Occipital lobe (tissue), 3 donors: ENCODE measurements at places on chromosomes 5 and 9.

- peak; percentile 2 for DNase-seq
Measured at GRCh38 chr5:67366276-67366675, 169.7 kb upstream of the CD180 start.

DNA sequence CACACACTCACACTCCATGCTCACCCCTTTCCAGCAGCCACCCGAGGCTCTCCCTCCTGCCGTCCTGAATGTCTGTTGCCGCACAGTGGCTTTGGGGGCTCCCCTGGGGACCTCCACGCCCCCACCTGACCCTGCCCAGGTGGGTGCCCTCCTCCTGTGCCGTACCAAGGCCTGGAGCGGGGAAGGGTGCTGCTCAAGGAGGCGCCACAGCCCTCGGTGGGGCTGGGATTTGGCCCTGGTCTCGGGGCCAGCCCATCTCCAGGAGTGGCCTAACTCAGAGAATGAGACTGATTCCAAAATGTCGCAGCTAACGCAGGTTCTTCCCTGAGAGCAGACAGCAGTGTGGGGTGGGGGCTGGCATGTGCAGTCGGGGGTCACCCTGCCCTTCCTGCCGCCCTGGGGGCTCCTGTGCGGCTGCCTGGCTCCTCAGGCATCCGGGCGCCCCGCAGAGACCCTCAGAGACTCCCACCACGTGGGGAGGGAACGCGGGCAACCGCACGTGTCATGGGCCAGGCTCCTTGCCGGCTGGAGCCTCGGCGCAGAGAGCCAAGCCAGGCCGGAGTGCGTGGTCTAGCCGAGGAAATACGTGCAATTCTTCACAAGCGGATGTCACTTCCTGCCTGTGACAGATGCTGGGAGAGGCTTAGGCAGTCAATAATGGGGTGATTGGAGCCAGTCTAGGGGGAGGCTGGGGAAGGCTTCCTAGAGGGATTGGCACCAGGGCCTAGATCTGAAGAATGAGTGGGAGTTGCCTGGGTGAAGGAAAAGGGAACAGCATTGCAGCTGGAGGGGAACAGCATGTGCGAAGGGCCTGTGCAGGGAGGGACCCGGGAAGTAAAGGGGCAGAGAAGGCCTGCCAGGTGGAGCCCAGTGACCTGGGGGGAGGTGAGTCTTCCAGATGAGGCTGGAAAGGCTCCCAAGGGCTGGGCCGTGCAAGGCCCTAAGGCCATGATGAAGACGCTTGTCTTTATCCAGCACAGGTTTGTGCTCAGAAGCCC lies 44.1 kb downstream of the C9orf50 start:
- DNase-seq = no peak

DNA sequence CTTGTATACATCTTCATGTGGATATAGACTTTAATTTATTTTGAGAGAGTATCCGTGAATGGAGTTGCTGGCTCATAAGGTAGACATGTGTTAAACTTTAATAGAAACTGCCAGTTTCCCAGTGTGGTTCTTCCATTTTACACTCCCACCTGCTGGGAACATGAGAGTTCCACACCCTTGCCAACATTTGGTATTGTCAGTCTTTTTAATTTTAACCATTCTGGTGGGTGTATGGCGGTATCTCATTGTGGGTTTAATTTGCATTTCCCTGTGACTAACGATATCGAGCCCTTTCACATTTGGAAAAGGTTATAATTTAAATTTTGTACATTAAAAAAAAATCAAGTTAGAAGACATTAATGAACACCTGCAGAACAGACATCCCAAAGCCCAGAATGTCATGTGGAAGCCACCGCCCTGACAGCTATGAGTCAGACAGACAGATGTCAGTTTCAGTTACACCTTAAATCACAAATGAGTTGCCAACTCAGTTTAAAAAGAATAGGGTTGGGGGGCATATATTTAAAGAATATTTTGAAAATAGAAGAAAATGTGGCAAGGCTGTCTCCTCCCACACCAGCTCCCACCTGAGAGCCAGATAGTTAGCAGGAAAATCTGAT lies 36.9 kb downstream of the ANKRD33B start:
- no peak for DNase-seq

DNA sequence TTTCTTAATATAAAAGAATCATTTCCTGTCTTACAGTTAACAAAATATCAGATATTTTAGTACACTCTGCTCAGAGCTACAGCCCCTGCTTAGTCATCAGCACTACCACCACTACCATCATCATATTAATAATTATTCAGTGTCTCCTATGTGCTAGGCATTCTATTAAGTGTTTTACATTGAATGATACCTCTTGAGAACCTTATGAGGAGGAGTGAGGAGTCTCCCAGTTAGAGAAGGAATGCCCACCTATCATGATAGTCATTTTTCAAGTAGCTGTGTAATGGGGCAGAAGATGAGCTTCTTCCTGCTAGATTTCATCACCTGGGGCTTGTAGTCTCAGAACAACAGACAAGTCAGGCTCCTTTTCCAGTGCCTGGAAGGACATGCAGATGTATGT lies 238.0 kb downstream of the TRIM32 start:
- no peak for DNase-seq

DNA sequence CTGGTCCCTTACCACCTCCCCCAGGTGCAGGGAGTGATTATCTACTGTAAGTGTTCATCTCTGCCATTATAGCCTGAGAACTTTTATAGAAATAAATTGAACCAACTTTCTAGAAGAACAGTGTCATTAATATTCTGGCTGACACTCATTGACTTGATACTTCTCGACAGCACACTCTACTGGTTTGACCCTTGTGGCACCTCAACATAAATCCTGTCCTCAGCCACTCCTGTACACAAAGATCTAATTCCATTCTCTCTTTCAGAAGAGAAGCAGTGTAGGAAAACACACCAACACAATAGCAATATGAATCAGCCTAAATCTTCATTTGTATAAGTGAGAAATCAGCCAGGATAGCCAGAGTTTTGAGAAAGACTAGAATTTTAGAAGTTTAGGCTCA lies 417.7 kb downstream of the TAF11L14 start:
- DNase-seq = no peak

DNA sequence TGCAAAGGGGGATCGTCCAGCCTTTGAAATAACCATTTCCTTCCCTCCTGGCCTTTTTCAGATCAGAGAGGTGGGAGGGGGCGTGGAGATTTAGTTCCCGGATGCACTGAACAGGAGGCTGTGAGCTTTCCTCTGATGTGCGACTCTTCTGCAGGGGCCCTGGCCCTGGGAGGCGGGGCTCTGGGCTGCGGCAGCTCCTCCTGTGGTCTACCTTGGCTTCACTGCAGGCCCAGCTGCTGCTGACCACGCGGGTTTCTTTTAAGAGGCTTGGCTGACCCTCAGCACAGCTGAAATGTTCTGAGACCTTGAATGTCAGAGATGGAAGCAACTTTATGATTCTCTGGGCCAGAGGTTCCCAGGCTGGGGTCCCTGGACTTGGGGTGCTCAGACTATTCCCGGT lies 27.0 kb upstream of the COL15A1 start:
- DNase-seq = no peak

DNA sequence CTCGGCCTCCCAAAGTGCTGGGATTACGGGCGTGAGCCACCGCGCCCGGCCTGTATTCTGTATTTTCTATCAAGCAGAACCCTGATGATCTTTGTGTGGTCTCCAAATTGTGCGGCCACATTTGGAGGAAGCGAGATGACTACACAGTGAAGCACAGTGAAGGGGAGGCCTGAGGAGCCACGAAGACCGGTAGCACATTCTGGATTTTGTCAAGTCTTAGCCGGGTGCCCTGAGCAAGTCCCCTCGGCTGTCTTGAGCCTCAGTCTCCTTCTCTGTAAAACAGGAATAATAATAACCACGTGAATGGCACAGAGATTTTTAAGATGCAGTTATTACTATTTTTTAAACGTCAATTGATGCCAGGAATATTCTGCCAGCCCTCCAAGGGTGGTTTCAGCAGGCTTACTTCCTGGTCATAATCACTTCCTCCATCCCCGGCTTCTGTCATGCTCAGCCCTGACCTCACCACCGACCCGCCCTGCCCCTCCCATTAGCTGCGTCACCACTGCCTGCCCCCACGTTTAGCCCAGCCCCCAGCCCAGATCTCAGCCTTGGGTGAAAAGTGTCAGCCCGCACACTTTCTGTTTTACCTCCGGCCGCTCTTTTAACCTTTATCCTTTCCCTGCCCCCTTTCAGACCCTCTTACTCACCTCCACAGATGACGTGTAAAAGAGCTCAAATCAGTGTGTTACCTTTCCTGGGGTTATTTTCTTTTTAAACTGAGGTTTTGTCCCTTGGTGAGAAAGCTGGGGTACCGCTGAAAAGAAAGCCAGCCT lies 27.0 kb upstream of the ERGIC1 start:
- no peak for DNase-seq

GRCh38 chr9:90365666-90366065 lies 277.0 kb downstream of the DIRAS2 start:
- DNase-seq = no peak

GRCh38 chr5:112669328-112669963 lies 68.2 kb upstream of the APC start:
- DNase-seq = no peak

- no peak for DNase-seq
Measured at GRCh38 chr5:68026092-68026885, 189.3 kb upstream of the PIK3R1 start.

DNA sequence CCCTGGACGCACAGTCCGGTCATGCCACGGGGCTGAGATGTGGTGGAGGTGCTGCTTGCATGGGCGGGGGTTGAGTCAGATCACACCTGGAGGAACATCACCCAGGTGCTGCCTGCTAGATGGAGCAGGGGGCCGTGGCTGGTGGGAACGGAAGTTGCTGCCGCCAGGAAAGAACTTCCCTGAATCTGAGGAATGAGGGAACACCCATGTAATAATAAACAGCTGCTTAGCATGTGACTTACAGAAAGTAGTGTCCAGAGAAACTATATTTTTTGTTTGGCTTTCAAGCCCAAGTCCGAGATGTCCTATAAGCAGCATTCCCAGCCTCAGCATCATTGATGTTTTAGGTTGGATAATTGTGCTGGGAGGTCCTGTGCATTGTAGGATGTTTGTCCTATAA lies 27.1 kb upstream of the FAM240B start:
- DNase-seq = no peak

DNA sequence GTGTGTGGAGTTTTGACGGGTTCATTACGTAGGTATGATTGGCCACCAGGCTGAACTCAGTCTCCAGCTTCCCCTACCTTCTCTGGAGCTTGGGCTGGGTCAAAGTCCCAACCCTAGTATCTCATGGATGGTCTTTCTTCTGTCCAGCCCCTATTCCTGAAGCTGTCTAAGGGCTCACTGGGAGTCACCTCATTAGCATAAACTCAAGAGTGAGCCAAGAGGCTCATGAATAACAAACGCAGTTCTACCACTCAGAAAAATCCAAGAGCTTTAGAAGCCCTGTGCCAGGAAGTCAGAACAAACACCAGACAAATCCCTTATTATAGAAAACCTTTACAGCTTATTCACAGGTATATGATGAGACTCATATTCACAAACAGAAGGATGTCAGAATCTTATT lies 180.3 kb upstream of the NFIL3 start:
- no peak for DNase-seq

GRCh38 chr5:173420108-173420507 lies 91.9 kb upstream of the STC2 start:
- no peak for DNase-seq

- DNase-seq = no peak
Measured at GRCh38 chr9:85431339-85432102, 310.2 kb downstream of the AGTPBP1 start.

DNA sequence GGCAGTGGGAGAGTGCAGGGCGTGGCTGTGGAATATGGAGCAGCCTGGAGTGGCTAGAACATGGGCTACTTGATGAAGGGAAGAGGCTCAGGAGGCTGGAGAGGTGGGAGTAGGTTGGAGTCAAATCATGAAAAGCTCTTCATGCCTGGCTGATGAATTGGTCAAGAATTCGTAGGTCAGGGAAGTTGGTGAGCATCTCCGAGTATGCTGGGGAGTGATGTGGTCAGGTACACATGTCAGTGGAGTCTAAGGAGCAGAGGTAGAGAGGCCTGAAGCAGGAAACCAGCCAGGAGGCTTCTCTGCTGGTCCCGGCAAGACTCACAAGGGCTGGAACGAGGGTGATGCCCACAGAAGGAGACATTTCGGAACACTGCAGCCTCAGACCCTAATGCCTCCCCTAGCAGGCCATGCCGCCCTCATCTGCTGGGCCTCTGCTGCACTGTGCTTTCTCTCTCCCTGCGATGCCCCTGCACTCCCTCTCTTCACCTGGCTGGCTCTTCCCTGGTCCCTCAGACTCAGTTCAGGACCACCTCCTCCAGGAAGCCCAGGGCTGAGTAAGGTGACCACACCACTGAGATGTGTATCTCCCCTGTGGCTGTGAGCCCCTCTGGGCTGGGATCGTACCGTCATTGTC lies 33.6 kb downstream of the TMOD1 start:
- no peak for DNase-seq

- no peak for DNase-seq
Measured at GRCh38 chr5:60598424-60598823, 101.5 kb downstream of the DEPDC1B start.

DNA sequence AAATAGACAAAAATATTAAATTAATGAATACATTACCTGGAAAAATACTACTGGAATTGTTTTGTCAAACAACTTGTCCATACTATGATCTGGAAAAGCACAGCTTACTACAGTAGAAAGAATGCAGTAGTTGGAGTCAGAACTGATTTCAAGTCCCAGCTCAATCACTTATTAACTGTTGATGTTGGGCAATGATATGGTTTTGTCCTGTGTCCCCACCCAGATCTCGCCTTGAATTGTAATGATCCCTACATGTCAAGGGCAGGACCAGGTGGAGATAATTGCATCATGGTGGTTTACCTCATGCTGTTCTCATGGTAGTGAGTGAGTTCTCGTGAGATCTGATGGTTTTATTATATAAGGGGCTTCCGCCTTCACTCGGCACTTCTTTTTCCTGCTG lies 247.5 kb downstream of the CD180 start:
- DNase-seq = no peak

- no peak for DNase-seq
Measured at GRCh38 chr9:129111528-129112151, 425 bp downstream of the PTPA start.

DNA sequence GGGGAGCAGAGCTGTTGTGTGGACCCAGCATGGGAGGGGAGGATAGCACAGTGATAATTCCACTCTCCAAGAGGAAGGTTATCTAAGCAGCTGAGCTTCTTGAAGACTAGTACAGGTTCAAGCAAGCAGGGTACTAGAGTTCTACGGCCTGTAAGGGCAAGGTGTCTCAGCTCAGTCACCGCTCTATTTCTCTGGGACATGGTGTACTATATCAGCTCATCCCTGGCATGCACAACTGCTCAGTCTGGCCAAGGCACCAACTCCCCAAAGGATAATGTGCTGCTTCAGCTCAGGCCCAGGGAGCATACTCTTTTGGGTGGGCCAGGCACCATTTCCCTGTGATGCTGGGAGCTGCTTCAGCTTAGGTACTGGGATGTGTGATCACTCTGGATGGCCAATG lies 69.8 kb downstream of the RNF130 start:
- no peak for DNase-seq

- no peak for DNase-seq
Measured at GRCh38 chr5:110321117-110321516, 405.4 kb downstream of the TMEM232 start.

DNA sequence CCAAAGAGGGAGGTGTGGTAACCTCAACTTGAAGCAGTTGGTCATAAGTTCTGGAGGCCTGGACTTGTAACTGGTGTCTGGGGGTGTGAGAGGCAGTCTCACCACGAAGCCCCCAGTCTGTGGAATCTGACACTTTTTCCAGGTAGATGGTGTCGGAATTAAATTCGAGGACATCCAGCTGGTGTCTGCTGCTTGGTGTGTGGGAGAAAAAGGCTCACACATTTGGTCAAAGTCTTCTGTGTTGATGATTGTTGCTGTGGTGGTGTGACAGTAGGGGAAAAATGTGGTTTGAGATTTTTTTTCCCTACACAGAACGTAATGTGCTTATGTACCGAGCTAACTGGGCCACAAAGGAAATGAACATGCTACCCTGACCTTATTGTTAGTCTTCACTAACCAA lies 251.9 kb downstream of the MAT2B start:
- no peak for DNase-seq
